ENCODE measurements at places on chromosomes 6 and 20. TPM values are rescaled to one million over a fixed set of nuclear protein-coding genes. Genes with fewer than 3 reads are reported as not detected.

The RAET1L gene
- not detected for total RNA-seq

The SOBP gene
- 1.7 TPM for total RNA-seq

The RSPO4 gene
- total RNA-seq = not detected

The FRK gene
- total RNA-seq = under 0.01 TPM

The SRSF3 gene
- total RNA-seq = 638 TPM

All from epithelial cell of umbilical artery (primary cell).